ENCODE measurements at places on chromosomes 4 and X.

DNA sequence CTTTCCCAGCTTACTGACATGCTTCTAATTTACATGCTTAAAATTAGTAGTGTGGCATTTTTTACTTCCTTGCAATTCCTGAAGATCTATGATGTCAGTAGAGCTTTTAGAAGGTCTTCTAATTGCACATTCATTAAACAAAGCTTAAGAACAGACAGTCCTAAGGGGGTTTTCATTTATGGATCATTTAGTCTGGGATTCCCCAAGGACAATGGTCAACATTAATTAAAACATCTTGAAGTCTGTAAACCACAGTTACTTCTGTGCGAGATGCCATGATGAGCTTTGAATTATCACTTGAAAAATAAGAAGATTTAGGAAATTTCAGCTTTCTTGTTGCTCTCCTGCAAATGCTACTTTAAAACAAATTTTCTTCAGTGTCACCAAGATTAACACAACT lies 20.2 kb downstream of the ANXA3 start:
- no peak for DNase-seq

DNA sequence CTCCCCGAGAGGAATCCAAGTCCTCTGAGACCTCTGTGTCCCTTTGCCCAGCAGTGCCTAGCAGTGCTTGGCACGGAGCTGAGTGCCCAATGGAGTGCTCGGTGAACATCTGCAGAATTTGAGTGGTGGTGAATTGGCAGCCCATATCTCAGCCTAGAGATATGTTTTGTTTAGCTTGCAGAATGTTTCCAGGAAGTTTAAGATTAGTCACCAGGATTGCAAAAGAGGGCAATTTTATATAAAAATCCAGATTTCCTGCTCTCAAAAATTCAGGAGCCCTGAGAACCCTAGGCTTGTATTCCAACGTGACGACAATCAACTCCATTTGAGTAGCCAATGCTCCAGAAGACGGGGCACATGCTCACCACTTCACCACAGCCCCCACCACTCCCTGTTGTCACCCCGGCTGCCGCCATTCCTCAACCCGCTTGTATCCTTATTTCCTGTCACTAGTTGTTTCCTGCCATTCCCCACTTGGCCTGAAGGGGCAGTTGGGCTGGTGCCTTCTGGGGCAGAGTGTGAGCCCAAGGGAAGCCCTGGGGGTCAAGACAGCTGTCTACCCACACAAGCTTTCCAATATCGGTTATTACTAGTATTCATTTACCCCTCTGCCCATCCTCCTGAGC lies 116.9 kb downstream of the EFNB1 start:
- DNase-seq, result no peak

GRCh38 chr4:123976819-123977218 lies 580.2 kb downstream of the SPRY1 start:
- no peak for DNase-seq

DNA sequence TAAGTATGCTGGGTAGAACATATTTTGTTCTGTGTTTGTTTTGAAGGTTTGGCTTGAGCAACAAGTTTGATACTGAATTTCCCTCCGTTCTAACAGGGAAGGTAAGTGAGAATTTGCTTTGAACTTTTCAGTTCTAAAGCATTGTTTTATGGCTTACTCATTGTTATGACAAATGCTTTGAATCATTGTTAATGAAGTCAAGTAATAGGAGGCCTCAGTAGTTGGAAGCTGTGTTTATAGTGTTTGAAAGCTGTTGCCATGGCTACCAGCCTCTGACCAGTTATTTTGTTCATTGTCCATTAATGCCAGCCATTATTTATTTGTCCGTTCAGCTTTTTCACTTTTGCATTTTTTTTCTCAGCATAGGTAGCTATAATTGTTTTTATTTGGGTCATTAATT lies 14.4 kb downstream of the CHIC1 start:
- DNase-seq, result no peak

GRCh38 chr4:104728380-104729122 lies 233.9 kb upstream of the CXXC4 start:
- no peak for DNase-seq

GRCh38 chr4:185127021-185127925 lies 15.8 kb upstream of the SLC25A4 start:
- DNase-seq, result peak; percentile 12

- DNase-seq, result no peak
Measured at GRCh38 chrX:13511944-13512330, 57.5 kb upstream of the EGFL6 start.

- no peak for DNase-seq
Measured at GRCh38 chr4:67437974-67438713, 107.2 kb downstream of the CENPC start.

DNA sequence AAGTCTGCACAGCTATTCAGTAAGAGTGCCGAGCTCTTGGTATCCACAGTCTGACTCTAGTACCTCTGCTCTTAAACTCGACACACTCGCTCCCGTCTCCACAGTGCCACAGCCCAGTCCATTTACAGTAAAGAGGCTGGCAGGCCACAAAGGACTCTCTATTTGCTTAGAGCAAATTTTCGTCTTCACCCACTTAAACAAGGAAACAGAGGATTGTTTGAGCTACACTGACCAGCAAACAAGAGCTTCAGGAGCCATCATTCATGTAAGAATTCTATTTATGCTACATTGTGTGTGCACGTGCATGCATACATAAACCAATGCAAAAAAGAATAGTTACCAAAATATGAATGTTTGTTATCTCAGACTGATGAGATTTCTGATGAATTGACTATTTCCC lies 290.2 kb downstream of the USP46 start:
- DNase-seq, result no peak

DNA sequence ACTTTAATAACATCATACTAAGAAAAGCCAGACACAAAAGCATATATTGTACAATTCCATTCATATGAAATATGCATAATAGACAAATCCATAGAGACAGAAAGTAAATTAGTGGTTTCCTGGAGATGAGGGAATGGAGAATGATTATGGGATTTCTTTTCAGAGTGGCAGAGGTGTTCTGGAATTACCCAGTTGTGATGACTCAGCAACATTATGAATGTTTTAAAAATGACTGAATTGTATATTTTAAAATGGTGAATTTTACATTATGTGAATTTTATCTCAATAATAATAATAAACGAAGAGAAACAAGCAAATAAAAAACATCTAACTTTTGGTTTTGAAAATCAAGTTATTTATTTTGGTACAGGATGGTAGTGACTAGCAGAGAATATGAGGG lies 11.2 kb downstream of the ZXDA start:
- no peak for DNase-seq

Data from activated naive CD8-positive, alpha-beta T cell treated with anti-CD3 and anti-CD28 coated beads for 36 hours (primary cell).